NCI-H526 (cell line): ENCODE measurements at places on chromosomes 13 and 19.
A peak's percentile ranks its signal among the peaks of the same experiment; 100 is the strongest.

- DNase-seq = no peak
These were observed 45.0 kb downstream of the ZNF85 start for GRCh38 chr19:20968092-20968491.

GRCh38 chr13:59266478-59267063, 897.2 kb downstream of the DIAPH3 start:
- DNase-seq = no peak

DNA sequence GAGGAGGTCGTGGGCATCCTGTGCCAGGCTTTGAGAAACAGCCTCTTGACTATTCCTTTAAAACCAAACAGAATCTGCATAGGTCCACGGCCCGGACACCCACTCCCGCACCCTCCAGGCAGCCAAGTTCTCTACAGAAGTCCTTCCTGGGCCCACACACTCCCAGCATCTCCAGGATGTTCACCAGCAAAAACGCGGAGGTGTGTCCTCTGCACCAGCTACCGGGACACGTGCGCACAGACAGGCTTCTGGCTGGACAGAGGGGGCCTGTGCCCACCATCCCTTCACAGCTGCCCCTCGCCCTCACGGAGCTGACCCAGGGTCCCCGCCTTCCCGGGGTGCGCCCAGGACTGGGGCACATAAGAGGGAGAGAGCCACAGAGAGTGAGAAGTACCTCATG, 44.2 kb downstream of the CEBPG start:
- DNase-seq = no peak

- DNase-seq = no peak
These were observed 157.0 kb upstream of the FNDC3A start for GRCh38 chr13:48818495-48819356.

GRCh38 chr19:32349724-32350470, 4.5 kb downstream of the ZNF507 start:
- DNase-seq = no peak

- DNase-seq = no peak
These were observed 19.9 kb downstream of the CEBPG start for GRCh38 chr19:33393286-33394005.

DNA sequence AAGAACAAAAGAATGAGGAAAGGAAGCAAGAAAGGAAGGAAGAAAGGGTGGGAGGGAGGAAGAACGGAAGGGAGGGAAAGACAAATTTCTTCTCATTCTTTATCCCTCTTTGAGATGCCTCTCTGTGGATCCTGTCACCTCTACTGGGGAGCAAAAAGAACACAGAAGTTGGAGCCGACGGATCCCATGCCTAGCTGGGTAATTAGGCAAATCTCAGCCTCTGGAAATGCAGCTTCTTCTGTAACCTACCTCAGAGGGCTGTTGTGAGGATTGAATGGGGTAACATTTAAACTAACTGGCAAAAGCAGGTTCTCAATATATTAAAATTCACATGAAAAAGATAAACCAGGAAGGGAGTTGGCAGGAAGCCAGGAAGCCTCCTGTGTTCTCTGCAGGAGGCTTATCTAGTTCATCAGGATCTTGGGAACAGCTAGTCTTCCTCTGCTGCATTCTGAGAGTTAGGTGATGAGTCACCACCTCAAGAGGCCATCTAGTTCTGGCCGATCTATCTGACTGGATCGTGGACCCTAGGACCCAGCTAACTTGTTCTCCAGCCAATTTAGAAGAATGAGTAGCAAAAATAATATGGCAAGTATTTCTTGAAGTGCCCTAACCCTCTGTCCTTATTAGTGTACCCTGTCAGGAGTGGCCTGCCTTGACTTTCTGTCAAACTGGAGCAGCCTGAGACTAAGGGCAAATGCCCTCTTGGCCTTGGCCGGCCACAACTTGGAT, 15.2 kb upstream of the CPB2 start:
- peak; percentile 32 for DNase-seq

GRCh38 chr19:40394816-40395210, 4.8 kb upstream of the HIPK4 start:
- no peak for DNase-seq

- DNase-seq = no peak
These were observed 310.6 kb downstream of the FGF14 start for GRCh38 chr13:102091231-102091630.

- DNase-seq = no peak
These were observed 11.7 kb downstream of the SKA3 start for GRCh38 chr13:21164631-21165030.

GRCh38 chr19:41746593-41747227, 8.6 kb upstream of the CEACAM6 start:
- DNase-seq = peak; percentile 7

GRCh38 chr19:18910801-18911436, 8.3 kb downstream of the COPE start:
- DNase-seq = no peak

- DNase-seq = no peak
These were observed 6.9 kb downstream of the NPHS1 start for GRCh38 chr19:35845215-35846037.

DNA sequence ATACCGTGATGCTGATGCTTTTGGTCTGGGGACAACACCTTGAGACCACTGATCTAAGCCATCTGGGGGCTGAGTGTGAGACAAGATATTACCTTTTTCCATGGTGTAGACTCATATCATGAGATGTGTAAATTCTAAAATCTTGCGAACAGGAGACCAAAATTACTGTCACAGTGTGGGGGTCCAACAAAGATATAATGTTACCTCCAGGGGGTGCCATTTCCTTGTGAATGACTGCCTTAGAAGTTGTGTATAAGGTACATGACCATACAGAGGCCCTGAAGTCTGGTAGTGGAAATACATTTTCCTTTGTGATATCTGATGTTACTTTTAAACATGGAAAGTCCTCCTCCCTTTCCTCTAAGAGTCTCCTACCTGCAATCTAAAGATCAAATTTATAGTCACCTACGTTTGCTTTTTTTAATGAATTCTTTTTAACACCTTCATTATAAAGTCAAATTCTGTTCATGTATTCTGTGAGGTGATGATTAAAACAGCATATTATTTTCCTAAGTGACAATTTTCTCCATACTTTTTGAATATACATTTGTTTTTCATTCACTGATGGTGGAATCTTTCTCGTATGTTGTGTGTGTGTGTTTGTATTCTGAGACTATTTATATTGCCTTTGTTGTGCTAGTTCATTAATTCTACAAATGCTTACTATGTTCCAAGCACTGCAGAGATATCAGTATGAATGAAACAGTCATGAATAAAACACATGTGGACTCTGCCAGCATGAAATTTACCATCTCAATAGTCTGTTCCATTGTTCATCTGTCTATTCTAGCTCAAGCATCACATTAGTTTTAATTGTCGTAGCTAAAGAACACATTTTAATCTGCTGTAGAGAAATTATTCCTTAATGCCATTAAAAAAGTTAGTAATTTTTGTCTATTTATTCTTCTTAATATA, 113.7 kb downstream of the RFC3 start:
- DNase-seq = peak; percentile 91

GRCh38 chr19:39319892-39320248, 793 bp downstream of the LRFN1 start:
- no peak for DNase-seq

- no peak for DNase-seq
These were observed 15.9 kb downstream of the SPINT2 start for GRCh38 chr19:38280030-38280921.

DNA sequence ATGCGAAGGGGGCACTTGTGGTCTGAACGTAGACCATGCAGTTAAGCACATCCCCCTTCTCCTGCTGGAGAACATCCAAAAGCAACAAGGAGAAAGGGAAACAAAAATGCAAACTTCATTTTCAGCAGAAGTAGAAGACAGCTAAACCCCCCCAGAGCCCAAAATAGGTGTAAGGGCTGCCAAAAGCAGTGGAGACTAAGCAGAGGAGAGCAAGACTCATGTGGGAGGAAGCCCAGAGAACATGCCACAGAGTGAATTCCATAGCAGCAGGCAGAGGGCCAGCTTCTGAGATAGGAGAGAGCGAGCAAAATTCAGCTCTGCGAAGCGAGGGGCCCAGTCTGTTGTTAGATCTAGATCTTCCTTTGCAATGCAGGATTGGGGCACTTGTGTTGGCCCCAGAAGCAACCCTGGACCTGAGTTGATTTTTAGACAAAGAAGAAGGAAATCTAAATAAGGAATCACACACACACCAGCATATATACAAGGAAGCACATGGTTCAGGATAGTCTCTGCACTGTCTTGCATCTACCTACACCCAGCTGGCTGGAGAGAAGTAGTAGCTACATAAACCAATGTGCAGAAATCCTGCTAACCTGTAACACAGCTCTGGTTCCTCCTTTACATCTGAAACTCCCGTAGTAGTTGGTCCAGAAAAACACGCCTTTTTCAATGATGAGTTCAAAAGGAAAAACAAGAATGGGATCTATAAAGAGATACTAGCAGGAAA, 199.6 kb downstream of the SPRY2 start:
- DNase-seq = no peak

DNA sequence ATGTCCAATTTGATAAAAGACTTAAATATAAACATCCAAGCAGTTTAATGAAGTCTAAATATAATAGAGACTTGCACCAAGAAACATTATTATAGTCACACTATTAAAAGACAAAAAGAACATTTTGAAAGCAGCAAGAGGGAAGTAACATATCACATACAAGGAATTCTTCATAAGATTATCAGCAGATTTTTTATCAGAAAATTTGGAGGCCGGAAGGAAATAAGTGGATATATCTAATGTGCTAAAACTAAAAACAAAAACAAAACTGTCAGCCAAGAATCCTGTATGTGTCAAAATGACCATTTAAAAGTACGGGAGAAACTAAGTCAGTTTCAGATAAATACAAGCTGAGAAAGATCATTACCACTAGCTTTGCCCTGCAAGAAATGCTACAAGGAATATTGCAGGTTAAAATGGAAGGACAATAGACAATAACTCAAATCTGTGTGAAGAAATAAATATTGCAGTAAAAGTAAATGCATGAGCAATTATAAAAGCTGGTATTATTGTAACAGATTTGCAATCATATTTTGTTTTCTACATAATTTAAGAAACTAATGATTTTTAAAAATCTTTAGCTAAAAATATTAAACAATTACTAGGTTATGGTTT, 1665.9 kb upstream of the PCDH20 start:
- no peak for DNase-seq

- DNase-seq = no peak
These were observed 3.4 kb upstream of the POMP start for GRCh38 chr13:28655561-28655960.
